ENCODE measurements at places on chromosomes 2 and 18.

- no peak for DNase-seq
Observed at GRCh38 chr2:216299588-216299987, 72.7 kb downstream of the MARCHF4 start.

DNA sequence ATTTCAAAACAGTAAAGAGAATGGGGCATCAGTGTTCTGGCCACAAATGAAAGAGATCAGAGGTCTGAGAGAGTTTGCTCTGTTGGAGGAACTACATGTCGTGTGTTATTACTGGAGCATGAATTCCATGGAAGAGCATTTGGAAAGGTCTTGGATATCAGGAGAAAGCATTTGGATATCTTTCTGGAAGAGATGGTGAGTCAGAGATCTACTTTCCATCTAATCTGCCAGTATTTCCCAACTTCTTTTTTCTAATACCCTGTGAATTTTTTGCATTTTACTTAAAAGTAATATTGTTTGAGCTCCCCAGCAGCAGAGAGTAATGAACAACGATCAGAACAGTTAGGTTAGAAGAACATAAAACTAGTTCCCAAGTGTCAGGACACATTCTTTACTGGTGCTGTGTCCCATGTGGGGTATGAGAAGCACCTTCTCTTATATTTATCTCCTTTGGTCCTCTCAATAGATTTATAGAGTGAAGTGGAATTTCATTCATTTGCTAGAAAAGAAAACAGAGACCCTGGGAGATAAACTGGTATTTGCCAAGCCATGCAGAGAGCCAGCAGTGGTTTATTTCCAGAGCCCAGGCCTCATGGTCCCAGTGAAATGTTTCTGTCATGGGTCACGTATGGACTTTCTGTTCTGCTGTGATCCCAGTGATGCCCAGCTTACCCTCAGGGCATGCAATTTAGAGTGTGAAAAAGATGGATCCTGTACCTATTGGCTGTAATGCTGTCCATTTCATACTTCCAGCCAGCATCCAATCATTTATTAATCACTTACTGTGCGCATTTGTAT is 130.8 kb upstream of the NT5C1B start:
- no peak for DNase-seq

GRCh38 chr2:233468047-233468740 is 98.4 kb downstream of the USP40 start:
- no peak for DNase-seq

DNA sequence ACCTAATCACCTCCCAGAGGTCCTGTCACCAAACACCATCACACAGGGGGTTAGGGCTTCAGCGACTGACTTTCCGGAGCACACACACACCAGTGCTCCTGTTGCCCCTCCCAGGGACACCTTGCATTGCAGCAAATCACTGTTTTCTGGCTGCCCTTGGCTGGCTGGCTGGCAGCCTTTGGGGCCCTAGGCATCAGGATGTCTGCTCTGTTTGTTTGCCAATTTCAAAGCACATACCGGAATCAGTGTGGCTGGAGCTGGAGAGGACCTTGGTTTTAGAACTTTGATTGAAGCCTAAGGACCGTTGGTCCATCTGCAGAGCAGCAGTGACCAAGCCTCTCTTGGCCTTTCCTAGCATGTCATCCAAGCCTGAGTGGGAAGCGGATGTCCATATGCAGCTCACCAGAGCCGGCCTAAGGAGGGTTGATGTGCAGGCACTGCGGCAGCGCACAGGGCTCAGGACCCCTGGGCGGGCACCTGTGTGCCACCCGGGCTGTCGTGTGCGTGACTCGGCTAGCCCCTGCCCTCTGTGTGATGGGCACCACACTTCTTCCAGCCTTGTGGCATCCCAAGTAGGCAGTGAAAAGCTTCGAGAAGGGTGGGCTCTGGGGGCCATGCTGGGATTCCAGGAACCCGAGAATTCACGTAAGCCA is 62.1 kb downstream of the GBX2 start:
- DNase-seq: no peak

DNA sequence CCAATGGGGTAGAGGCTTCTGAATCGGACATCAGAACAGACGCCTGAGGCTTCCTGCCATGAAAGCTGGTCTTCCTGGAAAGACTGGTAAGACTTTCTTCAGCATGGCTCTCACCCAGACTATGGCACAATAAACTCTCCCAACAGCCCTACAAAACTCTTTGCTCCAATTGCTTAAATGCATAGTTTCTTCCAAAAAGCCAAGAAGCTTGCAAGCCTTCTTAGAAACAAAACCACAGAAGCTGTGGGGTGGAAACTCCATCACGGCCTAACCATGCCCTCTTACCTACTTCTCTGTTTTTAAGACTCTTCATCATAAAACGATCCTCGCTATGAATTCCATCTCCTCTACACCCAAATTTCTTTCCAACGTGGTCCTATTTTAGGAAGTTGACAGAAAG is 48.2 kb downstream of the PAX8 start:
- DNase-seq: no peak

DNA sequence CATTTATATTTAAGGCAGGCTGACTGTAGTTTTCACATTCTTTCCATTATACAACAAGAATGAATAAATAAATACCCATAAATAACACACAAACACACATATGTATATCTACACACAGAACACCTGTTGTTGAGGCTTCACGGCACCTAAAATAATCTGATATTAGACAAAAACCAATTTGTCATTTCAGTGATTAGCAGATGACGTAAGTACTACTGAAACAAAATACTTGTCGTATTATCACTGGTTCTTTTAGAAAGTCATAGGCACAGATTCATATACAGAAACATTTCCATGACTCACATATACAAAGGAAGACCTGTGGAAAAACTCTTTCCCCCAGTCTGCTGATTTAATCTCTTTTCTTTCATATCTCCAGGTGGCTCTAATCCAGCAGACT is 1113.4 kb upstream of the FANCL start:
- no peak for DNase-seq

DNA sequence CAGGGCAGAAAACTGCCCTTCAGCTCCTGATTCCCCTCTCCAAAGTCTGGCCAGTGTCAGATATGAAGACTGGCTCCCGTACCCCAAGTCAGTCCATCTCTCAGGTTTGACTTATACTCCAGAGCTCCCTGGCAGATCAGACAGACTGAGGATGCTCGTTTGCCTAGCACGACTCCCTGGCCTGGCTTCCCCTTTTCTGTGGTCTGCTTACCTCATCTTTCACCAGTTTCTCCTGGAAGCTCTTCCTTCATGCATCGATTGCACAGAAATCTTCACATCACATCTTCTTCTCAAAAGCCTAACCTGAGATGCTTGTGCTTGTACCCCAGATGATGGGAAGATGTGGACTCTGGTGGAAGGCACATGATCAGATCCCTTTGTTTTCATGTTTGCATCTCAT is 387.9 kb upstream of the POU3F3 start:
- no peak for DNase-seq

DNA sequence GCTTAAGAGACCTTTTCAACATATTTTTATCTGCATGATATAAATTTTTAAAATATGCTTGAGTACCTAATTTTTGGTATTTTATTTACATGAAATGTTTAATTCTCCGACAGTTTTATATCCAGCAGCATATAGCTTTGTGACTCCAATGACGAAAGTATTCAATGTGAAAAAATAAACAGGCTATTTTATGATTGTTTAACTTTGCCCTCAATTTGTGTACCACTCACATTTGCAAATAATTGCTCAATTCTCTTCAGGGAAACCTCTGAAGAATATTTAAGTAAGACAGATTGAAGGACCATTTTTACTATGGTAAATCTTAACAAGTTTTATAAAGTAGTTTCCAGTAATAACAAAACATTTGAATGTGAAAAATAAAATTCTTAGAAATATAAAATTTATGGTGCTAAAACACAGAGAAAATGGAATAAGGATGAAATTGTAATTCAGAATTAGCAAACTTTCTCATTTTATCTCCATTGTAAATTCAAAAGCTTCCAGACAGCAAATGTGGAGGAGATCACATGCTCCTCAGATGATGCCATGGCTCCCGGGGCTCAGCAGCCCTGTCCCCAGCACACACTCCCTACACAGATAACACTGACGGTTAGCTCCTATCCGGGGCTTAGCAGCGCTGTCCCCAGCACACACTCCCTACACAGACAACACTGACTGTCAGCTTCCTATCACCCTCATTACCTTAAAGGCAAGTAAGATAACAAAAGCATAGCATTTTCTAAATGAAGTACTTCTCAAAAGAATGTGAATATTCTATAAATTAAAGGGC is 39.7 kb downstream of the SH3YL1 start:
- DNase-seq: no peak

- DNase-seq: no peak
Observed at GRCh38 chr2:99072551-99072950, 69.0 kb upstream of the C2orf15 start.

DNA sequence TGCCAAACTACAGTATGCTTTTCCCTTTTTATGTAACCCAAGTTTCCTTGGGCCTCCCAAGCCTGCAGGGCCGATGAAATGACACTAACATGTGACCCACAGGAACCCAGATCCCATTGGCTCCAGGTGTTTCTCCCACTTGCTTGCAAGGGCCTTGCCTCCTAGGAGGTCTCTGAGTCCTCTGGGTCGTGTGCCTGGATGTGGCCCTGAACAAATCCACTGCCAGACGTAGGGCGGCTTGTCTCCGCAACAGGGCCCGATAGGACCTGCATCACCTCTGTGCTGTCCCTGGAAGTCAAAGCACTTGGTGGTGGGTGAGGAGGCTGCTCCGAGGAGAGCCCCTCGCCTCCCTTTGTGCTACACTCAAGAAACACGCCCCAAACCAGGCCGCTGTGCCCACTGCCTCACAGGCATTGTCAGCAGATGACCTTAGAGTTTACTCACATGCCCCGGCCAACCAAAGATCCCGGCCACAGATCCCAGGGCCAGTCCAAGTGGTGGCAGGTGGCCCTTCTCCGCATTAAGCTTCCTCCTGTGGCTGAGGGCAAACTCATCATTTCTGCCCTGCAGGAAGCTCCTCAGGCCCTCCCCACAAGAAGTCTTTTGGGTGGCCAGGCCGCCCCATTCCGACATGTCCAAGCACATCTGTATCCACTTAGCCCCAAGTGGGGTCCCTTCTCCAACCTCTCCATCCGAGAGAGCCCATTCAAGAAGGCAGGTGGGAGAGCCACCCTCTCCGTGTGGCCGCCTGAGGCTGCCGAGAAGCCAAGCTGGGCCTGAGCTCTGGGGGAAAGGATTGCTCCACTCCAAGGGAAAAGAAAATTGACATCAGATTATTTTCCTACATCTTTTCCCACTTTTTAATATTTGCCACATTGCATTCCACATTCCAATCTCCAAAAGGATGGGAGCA is 76.7 kb downstream of the GFPT1 start:
- DNase-seq: no peak

GRCh38 chr2:8081130-8081529 is 600.7 kb upstream of the ID2 start:
- DNase-seq: no peak

DNA sequence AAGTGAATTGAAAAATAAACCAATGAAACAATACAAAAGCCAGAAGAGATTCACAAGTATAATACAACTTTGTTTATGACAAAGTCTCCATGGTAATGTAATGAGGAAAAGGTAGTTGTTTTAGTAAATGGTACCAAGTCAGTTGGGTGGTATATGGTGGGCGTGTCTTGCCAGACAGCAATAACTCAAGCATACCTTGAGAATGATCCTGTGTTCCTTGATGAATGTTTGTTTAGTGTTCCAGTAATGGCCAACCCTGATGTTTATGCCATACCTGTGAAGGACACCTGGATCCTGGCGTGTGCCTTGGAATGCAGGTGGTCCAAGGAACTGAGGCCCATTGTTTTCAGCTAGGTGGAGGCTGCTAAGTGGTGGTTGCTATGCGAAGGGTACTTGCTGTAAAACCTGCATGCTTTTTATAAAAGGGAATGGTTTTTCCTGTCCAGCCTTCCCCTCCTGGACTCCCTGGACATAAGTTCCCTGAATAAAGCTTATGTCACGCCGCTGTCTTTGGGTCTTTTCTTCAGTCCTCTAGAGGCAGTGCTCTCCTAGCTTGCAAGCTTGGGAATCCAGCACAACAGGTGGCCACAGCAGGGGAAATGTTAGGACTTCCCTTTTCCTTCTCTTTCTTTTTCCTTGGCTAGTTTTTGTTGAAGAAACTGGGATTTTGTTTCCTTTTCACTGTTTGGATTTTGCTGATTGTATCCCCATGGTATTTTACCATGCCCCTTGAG is 54.7 kb downstream of the MTA3 start:
- no peak for DNase-seq

- no peak for DNase-seq
Observed at GRCh38 chr2:45857867-45858520, 206.5 kb downstream of the PRKCE start.

GRCh38 chr2:62971936-62972335 is 78.7 kb upstream of the OTX1 start:
- DNase-seq: no peak

DNA sequence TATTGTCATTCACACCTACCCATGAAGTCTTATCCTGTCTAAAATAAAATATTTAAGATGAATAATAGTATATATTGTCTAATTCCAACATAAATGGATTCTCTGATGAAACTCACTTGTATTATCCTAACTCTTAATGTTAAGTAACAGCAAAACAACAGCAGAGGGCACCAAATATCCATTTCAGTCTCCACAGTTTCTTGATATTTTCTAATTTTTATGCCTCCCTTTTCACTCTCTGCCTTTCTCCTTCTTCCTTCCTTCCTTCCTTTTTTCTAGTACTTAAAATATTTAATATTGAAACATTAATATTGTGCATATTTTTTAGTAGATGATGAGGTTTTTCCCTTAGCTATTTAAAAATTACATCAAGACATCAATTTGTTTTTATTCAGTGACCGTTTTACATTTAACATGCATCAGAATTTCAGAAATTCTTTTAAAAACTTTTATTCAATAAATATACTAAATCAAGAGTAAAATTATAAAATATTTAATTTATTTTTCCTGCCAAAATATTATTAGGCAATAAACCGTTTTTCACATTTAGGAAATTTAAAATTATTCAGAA is 97.6 kb downstream of the WDR7 start:
- no peak for DNase-seq

DNA sequence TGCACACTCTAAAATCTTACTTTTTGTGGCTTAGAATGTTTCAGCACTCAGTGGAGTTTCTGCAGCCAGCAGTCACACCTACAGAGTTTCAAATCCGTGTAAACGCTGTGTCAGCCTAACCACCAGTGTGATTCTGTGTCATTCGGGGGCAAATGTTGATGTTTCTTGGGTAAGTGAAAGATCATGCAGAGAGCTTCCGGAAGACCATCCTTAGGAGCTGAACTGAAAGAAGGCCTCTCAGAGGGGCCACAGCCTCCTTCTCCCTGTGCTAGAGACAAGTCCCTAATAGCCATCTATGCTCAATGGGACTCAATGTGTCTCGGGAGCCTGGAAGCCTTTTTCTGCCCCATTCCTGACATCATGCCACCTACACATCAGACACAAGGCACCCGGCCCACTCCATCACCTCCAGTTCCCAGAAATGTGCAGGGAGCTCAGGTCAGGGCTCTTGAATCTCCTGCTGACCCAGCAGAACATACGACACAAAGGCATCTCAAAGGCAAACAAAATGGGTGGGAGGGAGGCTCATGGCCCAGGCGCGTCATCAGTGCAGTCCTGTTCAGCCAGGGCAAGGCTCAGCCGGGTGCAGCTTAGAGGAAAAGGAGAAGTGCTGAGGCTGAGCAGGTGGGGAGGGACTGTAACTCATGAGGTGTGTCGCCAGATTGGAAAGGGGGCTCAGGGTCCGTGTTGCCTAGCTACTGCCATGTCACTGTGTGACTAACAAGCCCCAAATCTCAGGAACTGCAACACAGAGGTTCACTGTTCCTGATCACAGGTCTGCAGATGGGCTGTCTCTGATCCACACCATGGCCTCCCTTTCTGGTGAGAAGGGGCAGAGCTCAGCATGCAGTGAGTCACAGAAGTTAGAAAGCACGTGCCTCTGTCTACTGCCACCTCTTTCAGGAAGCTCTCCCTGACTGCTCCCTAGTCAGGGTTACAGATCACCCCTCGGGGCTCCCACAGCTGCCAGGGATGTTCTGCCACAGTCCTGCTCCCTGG is 82.0 kb downstream of the SMAD7 start:
- DNase-seq: no peak

Measured in SIG-M5 (cell line).